ENCODE measurements at places on chromosomes 2 and 18. TPM values are rescaled to one million over a fixed set of nuclear protein-coding genes. Genes with fewer than 3 reads are reported as not detected.

Gene TGFA
- total RNA-seq = 2.4 TPM

Gene PMAIP1
- total RNA-seq = 8.0 TPM

Gene ECEL1
- total RNA-seq = 0.05 TPM

Gene CKAP2L
- total RNA-seq = 7.7 TPM

Gene SERPINB12
- not detected for total RNA-seq

Gene FMNL2
- 50.8 TPM for total RNA-seq

Gene B3GNT2
- 34.7 TPM for total RNA-seq

Gene TCF4
- 1.8 TPM for total RNA-seq

Gene OLA1
- total RNA-seq = 87.8 TPM

Gene ANKRD30B
- total RNA-seq = 7.3 TPM

Gene FN1
- 551 TPM for total RNA-seq

Gene PCARE
- total RNA-seq = not detected

Gene GRHL1
- 1.9 TPM for total RNA-seq

Gene THAP4
- 35.2 TPM for total RNA-seq

Gene TMEM185B
- 29.1 TPM for total RNA-seq

Gene MYO7B
- total RNA-seq = not detected

Gene ZEB2
- total RNA-seq = 71.9 TPM

Gene PROKR1
- total RNA-seq = 6.9 TPM

Gene MC4R
- not detected for total RNA-seq

Gene OSBPL6
- 3.7 TPM for total RNA-seq

Gene NYAP2
- not detected for total RNA-seq

Gene B3GNT7
- total RNA-seq = 21.5 TPM

Gene G6PC2
- not detected for total RNA-seq

Gene APLF
- 6.4 TPM for total RNA-seq

Gene NTSR2
- total RNA-seq = not detected

Gene LAMA3
- 0.67 TPM for total RNA-seq

Gene SERPINB13
- total RNA-seq = not detected

Gene EVA1A
- total RNA-seq = 7.4 TPM

Gene GALNT3
- 89.9 TPM for total RNA-seq

Gene CHN1
- 3.4 TPM for total RNA-seq

Gene SH3RF3
- 0.35 TPM for total RNA-seq

Gene LMAN1
- total RNA-seq = 125 TPM

Gene CIB4
- not detected for total RNA-seq

Gene EHBP1
- 49.0 TPM for total RNA-seq

Gene IL1RL1
- total RNA-seq = not detected

Gene TMEM178A
- 0.80 TPM for total RNA-seq

Gene MARCHF4
- total RNA-seq = not detected

Gene DSG1
- not detected for total RNA-seq

Gene TLX2
- 0.55 TPM for total RNA-seq

Gene MGAT5
- 24.7 TPM for total RNA-seq

Gene CACNB4
- total RNA-seq = 0.35 TPM

Gene VIL1
- total RNA-seq = 0.11 TPM

Gene SUCLG1
- 184 TPM for total RNA-seq

Gene FLACC1
- total RNA-seq = 2.4 TPM

Gene CHST9
- total RNA-seq = not detected

Gene LHCGR
- total RNA-seq = not detected

Gene PDE11A
- total RNA-seq = 2.5 TPM

Gene SERPINB10
- 1.2 TPM for total RNA-seq

Gene PLEKHH2
- total RNA-seq = 17.6 TPM

Gene RGPD3
- total RNA-seq = not detected

Gene NETO1
- total RNA-seq = not detected

Gene LCT
- total RNA-seq = not detected

Measured in SK-MEL-5 (cell line).